ENCODE measurements at places on chromosomes 16 and 17.

DNA sequence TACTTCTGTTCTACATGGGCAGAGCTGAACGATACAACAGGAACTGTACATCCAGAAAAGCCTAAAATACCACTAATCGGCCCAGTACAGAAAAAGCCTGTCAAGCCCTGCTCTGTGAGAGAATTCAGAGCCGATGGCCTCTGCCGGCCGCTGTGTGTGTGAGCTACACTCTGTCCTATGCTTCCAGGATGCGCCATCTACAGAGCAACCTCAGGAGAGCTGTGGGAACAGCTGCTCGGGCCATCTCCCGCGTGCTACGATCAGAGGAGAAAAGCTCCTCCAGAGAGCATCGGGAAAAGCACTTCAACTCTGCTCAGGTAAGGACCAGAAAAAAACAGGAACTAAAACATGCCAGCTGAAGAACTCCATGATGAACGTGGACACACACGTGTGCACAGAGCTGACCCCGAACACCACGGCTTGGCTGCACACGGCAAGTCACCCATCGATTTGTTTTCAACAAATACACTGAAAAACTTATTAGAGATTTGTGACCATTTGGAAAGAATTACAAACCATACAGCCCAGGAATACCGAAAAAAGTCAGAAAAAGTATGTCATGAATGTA is 115.9 kb downstream of the ANKRD11 start:
- no peak for DNase-seq

GRCh38 chr17:57135026-57135788 is 50.2 kb downstream of the AKAP1 start:
- DNase-seq: no peak

DNA sequence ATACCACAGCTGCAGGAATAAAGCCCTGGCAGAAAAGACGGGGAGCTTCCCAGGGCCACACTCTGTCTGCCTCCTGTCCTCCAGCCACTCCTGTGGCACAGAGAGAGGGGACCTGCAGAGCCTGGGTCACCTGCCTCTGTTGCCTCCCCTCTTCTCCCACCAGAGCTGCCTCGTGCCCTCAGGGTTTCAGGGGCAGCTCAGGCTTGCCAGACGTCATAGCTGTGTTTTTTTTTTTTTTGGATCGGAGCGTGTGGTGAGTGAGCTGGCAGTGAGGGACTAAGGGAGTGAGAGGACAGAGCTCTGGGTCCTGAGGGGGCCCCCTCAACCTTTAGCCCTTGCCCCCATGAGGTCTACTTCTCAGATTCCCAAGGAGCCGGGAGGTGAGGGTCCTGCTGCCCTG is 2.1 kb downstream of the PIK3R6 start:
- DNase-seq: no peak

DNA sequence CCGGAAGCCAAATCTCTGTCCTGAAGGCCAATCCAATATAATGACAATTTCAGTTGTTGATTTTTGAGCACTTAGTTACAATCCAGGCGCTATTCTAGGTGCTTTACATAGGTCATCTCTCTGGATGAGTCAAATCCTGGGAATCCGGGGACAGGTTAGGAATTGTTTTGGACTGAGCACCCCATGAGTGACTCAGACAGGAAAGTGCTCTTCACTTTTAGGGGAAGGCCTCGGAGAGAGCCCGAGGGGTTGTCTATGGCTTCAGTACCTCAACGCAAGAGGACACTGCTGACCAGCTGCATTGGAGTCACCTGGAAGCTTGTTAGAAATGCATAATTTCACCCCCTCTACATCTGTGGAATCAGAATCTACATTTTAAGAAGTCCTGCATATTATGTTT is 108.8 kb downstream of the IRX5 start:
- no peak for DNase-seq

Measured in stimulated activated CD4-positive, alpha-beta T cell treated with anti-CD3 and anti-CD28 coated beads, Interleukin-1b, Interleukin-23, amount 100 ng/mL, for 1 hour (primary cell).